ENCODE measurements at places on chromosomes 7 and 10. TPM values are rescaled to one million over a fixed set of nuclear protein-coding genes. Genes with fewer than 3 reads are reported as not detected.

KEL gene
- 2.3 TPM for total RNA-seq

GRCh38 chr10:3146289-3146688, 26.3 kb downstream of the PITRM1 start:
- DNase-seq: no peak

PTF1A gene
- total RNA-seq: not detected

DNA sequence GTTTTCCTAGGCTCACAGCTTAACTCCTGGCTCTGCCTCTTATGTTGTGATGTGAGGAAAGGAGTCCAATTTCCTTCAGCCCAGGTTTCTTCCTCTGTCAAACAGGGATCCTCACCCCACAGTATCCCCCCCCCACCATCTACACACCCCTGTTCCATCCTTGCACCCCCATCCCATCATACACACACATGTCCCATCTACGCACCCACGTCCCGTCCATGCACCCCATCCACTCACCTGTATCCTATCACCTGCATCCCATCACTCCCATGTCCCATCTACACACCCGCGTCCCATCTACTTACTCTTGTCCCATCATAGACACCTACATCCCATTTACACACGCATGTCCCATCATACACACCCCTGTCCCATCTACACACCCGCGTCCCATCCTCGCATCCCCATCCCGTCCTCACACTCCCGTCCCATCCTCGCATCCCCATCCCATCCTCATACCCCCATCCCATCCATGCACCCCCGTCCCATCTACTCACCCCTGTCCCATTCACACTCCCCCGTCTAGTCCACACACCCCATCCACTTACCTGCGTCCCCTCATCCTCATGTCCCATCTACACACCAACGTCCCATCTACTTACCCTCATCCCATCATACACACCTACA, 117.3 kb downstream of the TRRAP start:
- no peak for DNase-seq

ATG9B gene
- 0.67 TPM for total RNA-seq

DNA sequence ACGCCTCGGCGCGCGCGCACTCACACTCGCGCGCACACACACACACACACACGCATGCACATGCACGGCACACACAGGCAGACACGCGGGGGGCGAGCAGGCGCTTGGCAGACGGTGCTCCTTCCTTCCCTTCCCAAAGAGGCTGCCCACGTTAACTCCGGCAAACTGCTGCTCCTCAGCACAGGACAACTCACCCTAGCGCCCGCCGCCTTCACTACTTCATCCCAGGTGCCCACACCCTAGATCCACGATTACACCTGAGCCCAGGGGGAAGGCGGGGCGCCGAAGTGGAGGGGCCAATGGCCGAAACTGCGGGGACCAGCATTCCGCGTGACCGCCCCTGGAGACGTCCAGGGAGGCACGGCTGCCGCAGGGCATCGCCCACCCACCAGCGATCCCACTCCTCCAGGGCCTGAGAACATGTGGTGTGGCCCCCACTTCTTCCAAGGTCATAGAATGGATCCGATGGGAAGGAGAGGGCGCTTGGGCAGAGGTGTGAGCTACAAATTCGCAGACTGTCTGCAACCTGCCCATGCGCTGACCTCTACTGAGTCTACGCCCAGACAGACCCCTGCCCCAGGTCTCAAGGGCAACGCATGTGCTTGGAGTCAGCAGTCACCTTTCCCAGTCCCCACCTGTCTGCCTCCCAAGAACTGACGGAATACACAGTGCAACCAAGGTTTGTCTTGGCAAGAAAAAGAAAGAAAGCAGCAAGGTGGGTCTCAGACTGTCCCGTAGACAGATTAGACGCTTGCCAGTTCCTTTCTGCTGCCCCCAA, 74.6 kb downstream of the CALN1 start:
- no peak for DNase-seq

DNA sequence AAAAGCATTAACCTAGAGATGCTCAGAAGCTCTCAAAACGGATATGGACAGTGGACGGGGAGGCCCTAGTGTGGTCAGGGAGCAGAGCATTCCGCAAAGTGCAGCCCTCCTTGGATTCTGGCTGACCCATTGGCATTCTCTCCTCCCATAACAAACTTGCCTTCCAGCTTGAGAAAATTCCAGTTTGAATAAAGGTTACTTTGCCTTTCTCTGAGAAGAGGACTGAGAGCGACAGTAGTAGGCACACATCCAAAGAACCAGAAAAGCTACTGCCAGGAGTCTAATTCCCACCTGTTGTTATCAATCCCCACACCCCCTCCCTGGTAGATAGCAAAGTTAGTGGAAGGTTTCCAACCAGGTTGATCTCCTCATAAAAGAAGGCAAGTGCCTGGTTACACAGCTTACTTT, 84.7 kb upstream of the TRIL start:
- no peak for DNase-seq

- no peak for DNase-seq
Observed at GRCh38 chr7:155529346-155529745, 17.0 kb downstream of the CNPY1 start.

HOXA11 gene
- total RNA-seq: 1.3 TPM

CALHM3 gene
- not detected for total RNA-seq

DNA sequence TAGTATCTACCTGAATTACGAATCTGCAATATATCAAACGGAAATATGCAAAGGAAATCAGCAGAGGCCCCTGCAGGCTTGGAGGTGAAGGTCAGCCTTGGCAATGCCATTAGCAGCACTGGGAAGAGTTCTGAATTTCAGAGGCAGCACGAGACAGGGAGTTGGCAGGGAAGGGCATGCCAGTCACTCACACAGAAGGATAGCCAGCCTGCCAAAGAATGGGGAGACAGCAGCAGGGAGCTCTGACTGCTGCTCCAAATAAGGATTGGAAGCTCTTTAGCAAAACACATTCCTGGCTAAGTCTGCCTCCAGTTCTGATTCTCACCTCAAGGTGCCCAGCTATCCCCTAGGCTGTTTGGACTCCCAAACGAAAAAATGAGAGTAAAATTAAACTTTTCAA, 188.0 kb downstream of the PDE1C start:
- no peak for DNase-seq

GALNT17 gene
- total RNA-seq: 65.4 TPM

GRCh38 chr7:27170426-27171324, 3.4 kb downstream of the HOXA10 start:
- DNase-seq: no peak

- DNase-seq: no peak
Observed at GRCh38 chr10:12934777-12935176, 66.7 kb downstream of the CCDC3 start.

MEST gene
- total RNA-seq: 72.0 TPM

DNA sequence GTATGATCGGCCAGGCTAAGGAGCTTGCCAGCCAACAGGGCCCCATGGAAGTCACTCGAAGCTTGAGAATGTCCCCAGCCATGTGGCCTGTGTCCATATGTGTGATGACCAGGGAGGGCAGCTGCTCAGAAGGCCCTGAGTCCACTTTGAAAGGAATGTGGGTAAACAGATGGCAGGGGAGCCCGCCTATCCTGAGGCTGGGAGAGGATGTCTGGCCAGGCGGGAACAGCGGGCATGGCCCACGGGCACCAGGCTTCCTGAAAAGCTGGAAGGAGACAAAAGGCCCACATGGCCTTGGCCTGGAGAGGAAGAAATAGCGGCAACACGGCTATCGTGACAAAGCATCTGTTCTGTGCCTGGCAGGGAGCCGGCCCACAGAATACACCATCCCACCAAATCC, 137.9 kb upstream of the PPIF start:
- DNase-seq: no peak

GRCh38 chr7:159061674-159062212, 82.9 kb downstream of the VIPR2 start:
- DNase-seq: no peak

- DNase-seq: no peak
Observed at GRCh38 chr7:99073839-99074446, 70.0 kb downstream of the SMURF1 start.

- no peak for DNase-seq
Observed at GRCh38 chr10:51063659-51064535, 10.4 kb upstream of the PRKG1 start.

- no peak for DNase-seq
Observed at GRCh38 chr10:77620731-77621130, 16.9 kb downstream of the KCNMA1 start.

DNA sequence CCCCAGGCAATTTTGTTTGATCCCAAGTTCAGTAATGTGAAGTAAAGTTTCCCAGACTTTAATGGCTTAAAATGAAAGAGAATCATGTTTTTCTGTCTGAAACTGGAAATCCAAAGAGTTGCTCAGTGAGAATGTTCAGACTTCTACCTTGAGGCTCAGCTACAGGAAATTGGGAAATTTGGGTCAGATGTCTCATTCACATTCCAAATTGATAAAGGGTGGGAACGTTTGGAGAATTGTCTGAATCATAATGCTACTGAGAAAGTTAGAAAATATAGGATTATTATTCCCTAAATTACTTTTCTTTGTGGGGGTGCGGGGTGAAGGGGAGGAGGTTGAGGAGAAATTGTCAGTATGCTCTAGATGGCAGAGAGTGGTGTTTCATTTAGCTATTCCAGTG, 773.9 kb downstream of the LRMDA start:
- DNase-seq: no peak

PTPRE gene
- 53.0 TPM for total RNA-seq

DNA sequence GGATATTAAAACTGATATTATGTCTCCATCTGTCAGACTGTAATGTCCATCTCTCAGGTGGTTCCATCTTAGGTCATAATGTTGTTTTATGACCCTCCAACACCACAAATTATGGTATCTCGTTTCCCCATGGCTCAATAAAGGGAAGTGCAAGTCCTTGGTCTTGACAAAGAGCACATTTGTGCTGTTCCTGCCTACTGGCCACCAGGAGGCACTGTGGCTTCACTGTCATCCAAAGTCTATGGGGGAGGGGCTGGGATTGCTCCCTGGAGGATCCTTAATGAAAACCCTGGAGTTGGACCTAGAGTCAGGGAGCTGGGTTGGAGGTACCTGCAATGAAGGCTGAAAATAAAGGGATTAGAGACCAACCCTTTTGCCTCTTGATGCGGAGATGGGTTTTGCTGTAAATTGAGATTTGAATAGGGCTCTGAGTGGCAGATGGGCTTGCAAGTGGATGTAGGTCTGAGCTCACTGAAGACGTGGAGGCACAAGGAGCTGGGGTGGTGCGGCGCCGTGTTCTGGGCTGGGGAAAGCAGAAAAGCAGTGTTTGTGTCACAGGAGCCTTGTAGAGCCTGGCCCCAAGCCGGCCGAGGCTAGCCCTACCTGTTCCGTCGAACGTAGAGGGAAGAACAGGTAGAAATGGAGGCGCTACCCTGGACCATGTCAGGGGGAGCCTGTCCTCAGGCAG, 180.5 kb upstream of the PRSS58 start:
- no peak for DNase-seq

GRCh38 chr10:3071405-3072198, 4.3 kb downstream of the PFKP start:
- DNase-seq: no peak

GRCh38 chr7:32330602-32331001, 159.6 kb downstream of the LSM5 start:
- DNase-seq: no peak

DNA sequence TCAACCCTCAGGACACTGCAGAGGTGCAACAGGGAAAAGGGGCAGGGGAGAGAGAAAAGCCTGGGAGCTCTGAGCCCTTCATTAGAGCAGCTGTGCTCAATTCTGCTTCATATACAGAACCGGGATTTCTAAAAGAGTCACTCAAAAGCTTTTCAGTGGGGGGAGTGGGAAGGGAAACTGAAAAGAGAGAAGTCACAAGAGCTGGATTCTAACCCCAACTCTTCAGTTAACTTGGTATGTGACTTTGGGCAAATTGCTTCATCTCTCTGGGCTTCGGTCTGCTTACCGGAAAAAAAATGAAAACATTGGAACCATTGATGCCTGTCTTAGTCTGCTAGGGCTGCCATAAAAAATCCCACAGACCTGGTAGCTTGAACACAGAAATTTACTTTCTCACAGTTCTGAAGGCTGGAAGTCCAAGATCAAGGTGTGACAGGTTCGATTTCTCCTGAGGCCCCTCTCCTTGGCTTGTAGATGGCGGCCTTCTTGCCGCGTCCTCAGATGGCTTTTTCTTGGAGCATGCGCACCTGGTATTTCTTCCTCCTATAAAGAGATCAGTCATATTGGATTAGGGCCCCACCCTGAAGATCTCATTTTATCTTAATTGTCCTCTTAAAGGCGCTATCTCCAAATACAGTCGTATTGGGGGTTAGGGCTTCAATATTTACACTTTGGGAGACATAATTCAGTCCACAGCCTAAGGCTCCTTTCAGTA, 118.3 kb upstream of the KMT2E start:
- DNase-seq: no peak

GRCh38 chr10:119608316-119609155, 11.8 kb upstream of the TIAL1 start:
- peak; percentile 68 for DNase-seq

HMX3 gene
- not detected for total RNA-seq

DNA sequence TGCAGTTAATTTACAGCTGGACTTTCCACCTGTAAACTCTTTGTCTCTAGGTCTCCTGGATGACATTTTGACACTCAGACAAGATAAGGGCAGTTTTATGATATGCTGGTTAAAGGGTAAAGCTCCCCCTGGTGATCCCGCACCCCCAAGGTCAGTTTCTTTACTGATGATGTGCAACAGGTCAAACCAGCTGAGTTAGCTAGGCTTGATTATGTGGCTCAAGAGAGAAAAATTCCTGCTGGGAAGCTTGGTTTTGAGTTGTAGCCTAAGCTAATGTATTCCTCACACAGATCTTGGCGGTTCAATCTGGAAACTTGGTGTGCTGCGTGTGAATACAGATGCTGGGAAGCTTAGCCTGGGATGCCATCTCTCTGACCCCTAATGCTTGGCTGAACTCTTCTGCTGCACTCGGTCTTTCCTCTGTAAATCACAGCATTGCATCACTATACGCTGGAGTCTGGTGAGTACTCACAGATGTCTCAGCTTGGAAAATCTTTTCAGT, 11.4 kb upstream of the AKR1D1 start:
- no peak for DNase-seq

DNA sequence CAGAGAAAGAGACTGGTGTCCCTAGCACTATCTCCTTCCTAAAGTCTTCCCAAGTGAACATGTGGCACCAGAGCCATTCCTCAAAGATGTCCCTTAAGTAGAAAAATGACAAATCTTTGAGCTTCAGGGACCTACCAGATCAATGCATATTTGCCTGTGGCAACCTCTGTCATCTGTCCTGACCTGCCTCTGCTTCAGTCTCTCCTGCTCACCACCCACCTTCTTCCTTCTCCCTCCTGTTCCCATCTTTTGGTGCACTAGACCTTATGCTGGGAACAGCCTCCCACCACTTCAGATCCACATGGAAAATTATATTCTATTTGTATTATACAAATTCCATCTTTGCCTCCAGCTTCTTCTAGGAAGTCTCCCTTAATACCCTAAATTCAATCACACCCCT, 386.4 kb downstream of the PLXNA4 start:
- DNase-seq: no peak

- no peak for DNase-seq
Observed at GRCh38 chr7:5605775-5606634, 175.5 kb downstream of the RNF216 start.

- DNase-seq: peak; percentile 59
Observed at GRCh38 chr7:47473499-47474210, 108.3 kb downstream of the TNS3 start.

Data from sciatic nerve (tissue), 2 donors.